A375 (cell line): ENCODE measurements at places on chromosomes 6 and 20. TPM values are rescaled to one million over a fixed set of nuclear protein-coding genes. Genes with fewer than 3 reads are reported as not detected.

CPNE5 gene
- total RNA-seq = 0.05 and 0.26 TPM in 2 replicates

NNAT gene
- total RNA-seq = not detected in 2 replicates

GJA10 gene
- not detected in 2 replicates for total RNA-seq

ABHD16B gene
- total RNA-seq = not detected in 2 replicates

MYB gene
- 0.60 and 0.93 TPM in 2 replicates for total RNA-seq

TINAG gene
- not detected in 2 replicates for total RNA-seq

PSORS1C2 gene
- not detected in 2 replicates for total RNA-seq

TRIM31 gene
- not detected in 2 replicates for total RNA-seq

LST1 gene
- total RNA-seq = not detected in 2 replicates

ROS1 gene
- total RNA-seq = 0.23 and 0.29 TPM in 2 replicates

EYA4 gene
- 34.6 and 39.3 TPM in 2 replicates for total RNA-seq

BNIP5 gene
- not detected in 2 replicates for total RNA-seq

DAAM2 gene
- total RNA-seq = 7.0 and 8.3 TPM in 2 replicates

CFAP61 gene
- total RNA-seq = 0.13 and 0.19 TPM in 2 replicates

RAET1E gene
- total RNA-seq = 1.1 and 1.3 TPM in 2 replicates

ZDHHC14 gene
- 3.9 and 7.5 TPM in 2 replicates for total RNA-seq

FKBP1A gene
- 93.5 and 107 TPM in 2 replicates for total RNA-seq

SLC52A3 gene
- 0.57 TPM in 1 of 2 replicates, not detected in the other for total RNA-seq

LATS1 gene
- total RNA-seq = 10.5 and 11.6 TPM in 2 replicates

BPIFB4 gene
- not detected in 2 replicates for total RNA-seq

PRSS16 gene
- 0.16 and 3.5 TPM in 2 replicates for total RNA-seq

GMPR gene
- total RNA-seq = 0.49 TPM in 1 of 2 replicates, not detected in the other

SMOC2 gene
- not detected in 2 replicates for total RNA-seq

ADGRB3 gene
- total RNA-seq = 0.79 and 1.5 TPM in 2 replicates

DPPA5 gene
- not detected in 2 replicates for total RNA-seq

CGA gene
- not detected in 2 replicates for total RNA-seq

ADTRP gene
- 1.1 and 1.4 TPM in 2 replicates for total RNA-seq

TFAP2C gene
- total RNA-seq = 72.8 and 73.6 TPM in 2 replicates

RAET1L gene
- total RNA-seq = 0.08 TPM in 1 of 2 replicates, not detected in the other

LTA gene
- total RNA-seq = not detected in 2 replicates

NOX3 gene
- total RNA-seq = 0.93 and 1.2 TPM in 2 replicates

OR14J1 gene
- 0.03 TPM in 1 of 2 replicates, not detected in the other for total RNA-seq

ABHD12 gene
- 26.2 and 34.1 TPM in 2 replicates for total RNA-seq

FKBP1C gene
- 0.11 TPM in 2 replicates for total RNA-seq

SLC22A1 gene
- 0.05 TPM in 1 of 2 replicates, not detected in the other for total RNA-seq

TCF21 gene
- total RNA-seq = 0.08 TPM in 1 of 2 replicates, not detected in the other

SIRPD gene
- not detected in 2 replicates for total RNA-seq

CLPSL2 gene
- total RNA-seq = not detected in 2 replicates

C20orf202 gene
- total RNA-seq = not detected in 2 replicates

VSTM2L gene
- 0.19 TPM in 1 of 2 replicates, not detected in the other for total RNA-seq

SYTL3 gene
- total RNA-seq = 0.08 and 0.29 TPM in 2 replicates

GPX5 gene
- total RNA-seq = not detected in 2 replicates

RTN4IP1 gene
- 4.6 and 6.0 TPM in 2 replicates for total RNA-seq

SLCO4A1 gene
- total RNA-seq = 130 and 131 TPM in 2 replicates

PRRT1 gene
- total RNA-seq = 0.19 TPM in 1 of 2 replicates, not detected in the other

RCAN2 gene
- total RNA-seq = 0.05 and 0.34 TPM in 2 replicates

ZBTB22 gene
- 12.6 and 14.3 TPM in 2 replicates for total RNA-seq

C20orf96 gene
- 1.1 and 1.9 TPM in 2 replicates for total RNA-seq

CST1 gene
- total RNA-seq = not detected in 2 replicates

TOX2 gene
- 7.7 and 8.4 TPM in 2 replicates for total RNA-seq

TRIM38 gene
- total RNA-seq = 4.1 and 4.3 TPM in 2 replicates

RBPJL gene
- not detected in 2 replicates for total RNA-seq

SAMD5 gene
- total RNA-seq = 0.11 and 0.19 TPM in 2 replicates

SYNDIG1 gene
- total RNA-seq = 0.03 TPM in 1 of 2 replicates, not detected in the other

SLC26A8 gene
- total RNA-seq = not detected in 2 replicates

FAM217A gene
- not detected in 2 replicates for total RNA-seq

MCHR2 gene
- not detected in 2 replicates for total RNA-seq
